ENCODE measurements at places on chromosomes 3 and 15. TPM values are rescaled to one million over a fixed set of nuclear protein-coding genes. Genes with fewer than 3 reads are reported as not detected.

DNA sequence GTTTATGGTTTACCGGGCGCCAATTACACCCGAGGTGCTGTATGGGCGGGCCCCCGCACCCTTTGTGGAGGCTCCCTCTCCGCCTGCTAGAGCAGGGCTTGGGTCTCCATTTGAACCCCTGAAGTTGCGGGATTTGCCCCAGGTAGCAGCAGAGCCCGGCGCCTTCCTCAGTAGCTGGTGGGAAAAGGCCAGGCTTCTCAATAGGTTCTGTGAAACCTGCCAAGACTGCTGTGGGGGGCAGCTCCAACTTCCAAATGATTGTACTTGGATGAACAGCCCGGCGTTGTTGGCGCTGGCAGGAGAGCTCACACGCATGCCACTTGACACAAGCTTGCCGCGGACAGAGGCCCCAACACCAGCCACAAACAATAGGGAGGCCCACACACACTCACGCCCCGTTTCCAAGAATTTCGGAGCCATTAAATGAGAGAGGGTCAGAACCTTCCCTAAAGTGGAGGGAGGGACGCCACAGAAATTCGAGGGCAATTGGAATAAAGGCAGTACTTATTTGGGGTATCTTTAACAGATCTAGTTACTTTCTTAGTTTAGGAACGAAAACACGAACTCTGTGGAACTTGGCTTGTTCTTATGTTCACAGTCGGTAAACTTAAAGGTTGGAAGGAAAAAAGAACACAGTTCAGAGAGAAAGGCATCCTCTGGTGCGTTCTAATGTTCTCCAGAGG lies 1.4 kb downstream of the EPHB3 start:
- peak; percentile 38 for DNase-seq

GRCh38 chr3:55174747-55175146 lies 246.9 kb upstream of the LRTM1 start:
- no peak for DNase-seq

GRCh38 chr3:14857506-14857905 lies 38.7 kb downstream of the FGD5 start:
- DNase-seq = no peak

DNA sequence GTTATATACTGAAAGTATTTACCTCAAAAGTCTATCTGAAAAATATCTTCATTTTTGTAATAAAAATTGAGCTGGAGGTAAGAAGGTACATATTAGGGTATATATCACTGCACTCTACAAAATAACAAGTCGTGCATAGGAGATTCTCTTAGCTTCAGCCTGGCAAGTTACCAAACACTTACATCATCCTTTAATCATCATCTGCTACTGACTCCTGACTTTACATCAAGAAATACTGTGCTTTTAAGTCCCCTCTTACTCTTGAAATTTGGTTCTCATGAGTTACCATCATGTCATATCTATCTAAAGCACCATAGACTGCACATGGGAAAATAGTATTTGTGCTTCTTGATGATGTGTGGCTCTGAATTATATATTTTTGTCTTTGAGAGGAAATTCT lies 50.8 kb downstream of the LYSMD4 start:
- DNase-seq = peak; percentile 70

DNA sequence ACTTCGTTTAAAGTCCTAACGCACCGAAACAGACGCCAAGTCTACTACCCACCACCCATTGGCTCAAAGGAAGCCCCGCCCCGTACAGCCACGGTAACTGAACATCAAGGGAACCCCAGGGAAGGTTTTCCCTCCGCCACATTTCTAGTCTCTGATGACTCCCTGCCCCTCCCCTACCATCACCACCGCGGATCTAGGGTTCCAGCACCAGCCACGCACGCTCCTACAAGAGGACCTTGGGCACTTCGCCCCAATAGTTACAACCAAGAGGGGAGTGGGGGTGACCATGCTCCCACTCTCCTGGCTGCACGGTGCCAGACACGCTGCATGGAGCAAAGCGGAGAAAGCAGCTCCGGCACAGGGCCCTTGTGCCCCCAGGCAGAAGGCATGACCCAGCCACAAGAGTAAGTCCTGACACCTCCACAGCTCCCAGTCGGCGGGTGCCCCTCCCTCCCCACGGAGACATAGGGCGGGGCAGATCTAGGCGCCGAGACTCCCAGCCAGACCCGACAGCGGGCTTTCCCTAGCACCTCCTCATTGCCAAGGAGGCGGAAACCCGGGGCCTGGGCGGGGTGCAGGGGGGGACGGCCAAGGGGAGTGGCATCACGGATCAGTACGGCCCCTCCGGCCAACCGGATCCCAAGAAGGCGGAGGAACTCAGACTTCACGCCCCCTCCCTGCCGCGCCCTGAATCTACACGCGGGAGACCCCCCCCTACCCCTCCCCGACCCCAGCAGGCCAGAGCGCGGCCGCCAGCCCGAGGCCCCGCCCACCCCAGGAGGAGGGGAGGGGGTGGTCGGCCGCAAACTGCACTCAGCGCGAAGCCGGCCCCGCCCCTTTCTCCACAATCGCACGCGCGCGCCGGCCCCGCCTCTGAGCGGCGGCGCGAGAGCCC lies 936 bp downstream of the SIN3A start:
- DNase-seq = peak; percentile 98

DNA sequence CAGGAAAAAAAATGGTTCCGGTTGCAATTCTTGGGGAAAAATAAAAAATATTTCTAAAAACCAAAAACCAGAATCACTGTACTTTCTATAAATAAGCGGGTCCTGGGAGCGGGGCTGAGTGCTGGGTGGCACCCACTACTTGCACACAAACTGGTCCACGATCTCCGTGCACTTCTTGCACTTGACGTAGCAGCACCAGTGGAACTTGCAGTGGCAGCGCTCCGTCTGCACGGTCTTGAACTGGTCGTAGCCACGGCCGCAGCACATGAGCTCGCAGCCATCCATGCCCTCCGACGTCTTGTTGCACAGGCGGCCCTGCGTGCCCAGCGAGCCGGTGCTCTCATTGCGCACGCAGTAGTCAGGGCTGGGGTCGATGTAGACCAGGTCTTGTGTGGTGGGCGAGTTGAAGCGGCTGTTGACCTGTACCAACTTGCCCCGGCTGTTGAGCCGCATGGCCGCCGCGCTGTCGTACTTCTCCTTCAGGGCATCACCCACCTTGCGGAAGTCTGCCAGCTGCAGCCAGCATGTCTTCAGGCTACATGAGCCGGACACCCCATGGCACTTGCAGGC lies 17.1 kb downstream of the WNT5A start:
- no peak for DNase-seq

- no peak for DNase-seq
Measured at GRCh38 chr3:95797081-95797480, 1017.3 kb upstream of the EPHA6 start.

Gene MYEF2
- polyA plus RNA-seq = 0.74 TPM

Gene GOLGA8T
- polyA plus RNA-seq = not detected

Gene RASGRP1
- not detected for polyA plus RNA-seq

Gene GMNC
- polyA plus RNA-seq = not detected

Gene SH2D7
- not detected for polyA plus RNA-seq

Gene DAZL
- not detected for polyA plus RNA-seq

Gene STRIT1
- polyA plus RNA-seq = not detected

Gene CFAP91
- polyA plus RNA-seq = 0.07 TPM

Data from mammary epithelial cell (primary cell).